ENCODE measurements at places on chromosomes 16 and 17.

GRCh38 chr17:71237903-71238538 is 882.8 kb upstream of the SOX9 start:
- DNase-seq, result no peak

DNA sequence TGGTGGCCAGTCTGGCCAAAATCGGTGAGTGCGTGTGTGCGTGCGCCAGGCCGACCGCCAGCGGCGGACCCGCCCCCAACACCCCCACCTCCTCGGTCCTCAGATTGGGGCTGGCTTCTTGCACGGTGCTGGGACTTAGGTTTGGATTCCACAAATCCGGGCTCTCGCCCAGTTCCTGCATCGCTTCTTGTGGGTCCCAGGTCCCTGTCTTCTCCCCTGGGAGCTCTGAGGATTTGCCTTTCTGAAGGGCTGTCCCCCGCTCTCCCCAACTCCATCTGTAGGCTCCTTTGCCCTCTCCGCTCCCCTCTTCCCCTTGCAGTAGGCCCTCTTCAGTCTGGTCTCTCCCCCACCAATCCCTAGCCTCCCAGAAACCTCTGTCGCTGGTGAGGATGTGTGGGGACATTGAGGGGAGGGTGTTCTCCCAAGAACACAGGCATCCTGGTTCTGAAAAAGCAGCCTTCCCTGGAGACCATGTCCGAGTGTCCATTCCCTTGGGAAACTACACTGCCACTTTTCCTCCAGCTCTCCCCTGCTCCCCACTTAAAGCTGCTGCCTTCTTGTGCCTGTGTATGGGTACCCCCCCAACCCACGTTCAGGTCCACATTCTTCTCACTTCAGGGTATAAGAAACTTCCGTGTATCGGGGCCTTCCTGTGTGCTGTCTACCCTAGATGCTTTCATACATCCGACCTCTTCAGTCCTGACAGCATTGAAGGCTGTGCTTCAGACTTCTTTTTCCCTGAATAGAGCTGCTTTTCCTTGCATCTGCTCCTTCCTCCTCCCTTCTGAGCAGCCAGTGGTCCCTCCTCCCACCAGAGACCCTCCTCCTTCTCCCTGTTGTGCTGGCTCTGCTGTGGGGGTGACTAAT is 632 bp downstream of the SLC9A5 start:
- no peak for DNase-seq

DNA sequence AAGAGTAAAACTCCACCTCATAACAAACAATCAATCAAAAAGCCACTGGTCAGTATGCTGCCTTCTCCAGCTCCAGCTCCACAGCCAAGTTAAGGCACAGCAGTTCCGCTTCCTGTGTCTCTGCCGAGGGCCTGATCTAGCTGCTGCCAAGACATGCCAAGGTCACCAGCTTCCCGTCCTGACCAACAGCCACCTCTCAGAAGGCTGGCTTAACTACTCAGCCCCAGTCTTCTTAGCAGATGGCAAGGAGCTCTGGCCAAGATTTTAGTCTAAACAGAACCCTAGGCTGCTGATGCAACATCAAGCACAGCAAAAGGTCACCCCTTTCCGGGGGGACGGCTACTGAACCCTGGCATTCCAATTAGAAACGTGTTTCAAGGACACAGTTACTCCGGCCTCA is 17.7 kb upstream of the MNT start:
- DNase-seq, result no peak

- no peak for DNase-seq
Measured at GRCh38 chr17:67160791-67161190, 84.2 kb downstream of the HELZ start.

- DNase-seq, result peak; percentile 90
Measured at GRCh38 chr16:4309833-4310266, 6.0 kb upstream of the GLIS2 start.

DNA sequence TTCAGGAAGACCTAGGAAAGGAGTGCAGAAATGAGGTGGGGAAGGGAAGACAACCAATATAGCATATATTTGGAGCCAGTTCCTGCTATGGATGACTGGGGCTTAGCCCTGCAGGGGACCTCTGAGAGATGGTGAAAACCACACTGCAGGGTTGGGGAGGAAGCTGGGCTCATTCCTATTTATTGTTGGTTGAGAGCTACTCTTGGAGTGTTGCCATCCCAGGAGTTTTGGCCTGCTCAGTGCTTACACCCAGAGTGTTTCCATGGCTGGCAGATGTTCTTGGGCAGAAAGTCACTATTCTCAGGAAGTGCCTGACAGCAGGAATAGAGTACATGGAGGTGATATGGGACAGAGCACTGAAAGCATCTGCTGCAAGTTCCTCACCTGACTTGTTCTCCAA is 145.8 kb downstream of the SPACA3 start:
- DNase-seq, result no peak

- peak; percentile 39 for DNase-seq
Measured at GRCh38 chr16:89217388-89218191, at the start of gene ZNF778. Gene ZNF778, plus strand, starts transcription at chr16:89217703. Its CDS starts 3,425 bp downstream, at chr16:89221128.

- DNase-seq, result no peak
Measured at GRCh38 chr16:12321311-12321842, 344.8 kb downstream of the SNX29 start.

- DNase-seq, result no peak
Measured at GRCh38 chr17:17814162-17815061, 22.4 kb downstream of the SREBF1 start.

DNA sequence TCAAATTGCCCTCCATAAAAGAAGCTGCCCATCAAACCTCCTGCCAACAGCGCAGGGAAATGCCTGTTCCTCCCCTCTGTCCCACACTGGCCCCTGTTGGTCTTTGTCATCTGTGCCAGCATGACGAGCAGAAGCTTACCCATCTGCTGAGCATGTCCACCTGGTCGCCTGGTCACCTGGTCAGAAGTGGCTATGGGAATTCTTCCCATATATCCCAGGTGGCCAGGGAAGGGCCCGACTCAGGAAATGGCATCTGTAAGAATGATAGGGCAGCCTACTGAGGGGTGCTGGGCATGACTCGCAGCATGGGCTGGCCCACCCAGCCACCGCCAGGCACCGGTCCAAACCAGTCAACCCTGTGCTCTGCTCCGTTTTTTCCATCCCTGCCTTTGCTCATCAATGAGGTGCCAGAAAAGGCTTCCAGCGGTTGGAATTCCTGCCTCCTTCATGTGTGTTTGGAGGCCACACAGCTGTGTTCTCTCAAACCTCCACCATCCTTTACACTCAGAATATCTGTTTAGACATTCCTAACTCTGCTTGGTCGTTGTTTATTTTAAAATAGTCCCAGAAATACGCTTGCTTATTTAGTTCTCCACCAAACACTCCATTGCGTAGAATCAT is 145.2 kb downstream of the CLEC16A start:
- no peak for DNase-seq

GRCh38 chr17:5080591-5080990 is 2.3 kb downstream of the ZFP3 start:
- DNase-seq, result no peak

DNA sequence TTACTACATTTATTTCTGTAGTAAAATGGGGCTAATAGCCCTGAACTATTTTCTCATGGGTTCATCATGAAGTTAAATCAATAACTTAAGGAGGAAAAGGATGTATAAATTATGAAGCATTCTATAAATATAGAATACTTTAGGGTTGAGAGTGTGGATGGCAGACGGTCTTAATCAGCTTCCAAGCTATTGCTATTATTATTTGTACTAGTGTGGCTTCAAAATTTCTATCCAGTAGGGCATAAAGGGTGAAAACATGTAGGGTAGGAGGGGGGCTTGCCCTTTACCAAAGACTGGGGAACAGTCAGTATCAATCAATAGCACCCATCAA is 26.4 kb upstream of the DHX8 start:
- no peak for DNase-seq

- DNase-seq, result no peak
Measured at GRCh38 chr16:71185347-71185746, 45.2 kb downstream of the HYDIN start.

DNA sequence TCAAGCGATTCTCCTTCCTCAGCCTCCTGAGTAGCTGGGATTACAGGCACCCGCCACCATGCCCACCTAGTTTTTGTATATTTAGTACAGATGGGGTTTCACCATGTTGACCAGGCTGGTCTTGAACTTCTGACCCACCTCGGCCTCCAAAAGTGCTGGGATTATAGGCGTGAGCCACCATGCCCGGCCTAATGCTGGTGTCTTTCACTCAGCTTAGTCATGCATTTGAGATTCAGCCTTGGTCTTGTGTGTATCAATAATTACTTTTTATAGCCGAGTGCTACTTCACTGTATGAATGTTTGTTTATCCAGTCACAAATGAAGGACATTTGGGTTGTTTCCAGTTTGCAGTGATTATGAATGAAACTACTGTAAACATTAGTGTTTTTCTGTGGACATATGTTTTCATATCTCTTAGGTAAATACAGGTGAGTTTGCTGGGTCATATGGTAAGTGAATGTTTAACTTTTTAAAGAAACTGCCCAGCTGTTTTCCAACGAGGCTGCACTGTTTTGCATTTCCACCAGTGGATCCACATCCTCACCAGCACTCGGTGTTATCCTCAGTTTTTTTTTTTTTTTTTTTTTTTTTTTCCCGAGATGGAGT is 11.0 kb upstream of the PLCG2 start:
- no peak for DNase-seq

GRCh38 chr17:48294806-48295361 is 135.1 kb downstream of the SKAP1 start:
- no peak for DNase-seq

- DNase-seq, result no peak
Measured at GRCh38 chr16:3113765-3114479, 1.5 kb downstream of the ZNF205 start.

- DNase-seq, result no peak
Measured at GRCh38 chr16:4026854-4027253, 89.4 kb downstream of the ADCY9 start.

- DNase-seq, result no peak
Measured at GRCh38 chr17:77869665-77870132, 88.8 kb upstream of the TNRC6C start.

DNA sequence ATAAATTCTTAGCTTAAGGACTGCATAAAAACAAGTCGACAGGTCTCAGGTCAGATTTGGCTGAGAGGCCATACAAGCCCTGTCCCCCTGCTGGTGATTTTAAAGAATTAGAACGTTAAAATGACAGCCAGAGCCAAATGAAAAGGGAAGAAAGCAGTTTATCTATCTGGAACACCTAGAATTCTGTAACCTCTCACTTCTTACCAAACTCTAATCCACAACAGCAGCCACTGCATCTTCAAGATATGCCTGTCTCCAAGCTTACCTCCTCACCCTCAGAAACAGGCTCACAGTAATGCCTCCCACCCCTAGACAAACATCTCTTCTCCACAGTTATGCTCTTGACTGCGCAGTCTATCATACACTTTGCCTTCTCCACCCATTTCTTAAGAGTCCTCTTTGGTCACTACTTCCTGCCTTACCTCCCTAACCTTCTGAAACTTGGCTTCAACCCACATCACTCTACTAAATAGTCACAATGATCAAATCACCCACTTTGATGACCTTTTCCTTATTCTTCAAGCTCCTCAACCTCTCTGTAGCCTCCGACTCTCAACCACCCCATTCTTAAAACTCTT is 14.2 kb downstream of the ANKFY1 start:
- no peak for DNase-seq

- peak; percentile 79 for DNase-seq
Measured at GRCh38 chr17:73343168-73343634, 31.4 kb upstream of the CDC42EP4 start.

- DNase-seq, result no peak
Measured at GRCh38 chr16:67571981-67572431, 9.7 kb downstream of the CTCF start.

DNA sequence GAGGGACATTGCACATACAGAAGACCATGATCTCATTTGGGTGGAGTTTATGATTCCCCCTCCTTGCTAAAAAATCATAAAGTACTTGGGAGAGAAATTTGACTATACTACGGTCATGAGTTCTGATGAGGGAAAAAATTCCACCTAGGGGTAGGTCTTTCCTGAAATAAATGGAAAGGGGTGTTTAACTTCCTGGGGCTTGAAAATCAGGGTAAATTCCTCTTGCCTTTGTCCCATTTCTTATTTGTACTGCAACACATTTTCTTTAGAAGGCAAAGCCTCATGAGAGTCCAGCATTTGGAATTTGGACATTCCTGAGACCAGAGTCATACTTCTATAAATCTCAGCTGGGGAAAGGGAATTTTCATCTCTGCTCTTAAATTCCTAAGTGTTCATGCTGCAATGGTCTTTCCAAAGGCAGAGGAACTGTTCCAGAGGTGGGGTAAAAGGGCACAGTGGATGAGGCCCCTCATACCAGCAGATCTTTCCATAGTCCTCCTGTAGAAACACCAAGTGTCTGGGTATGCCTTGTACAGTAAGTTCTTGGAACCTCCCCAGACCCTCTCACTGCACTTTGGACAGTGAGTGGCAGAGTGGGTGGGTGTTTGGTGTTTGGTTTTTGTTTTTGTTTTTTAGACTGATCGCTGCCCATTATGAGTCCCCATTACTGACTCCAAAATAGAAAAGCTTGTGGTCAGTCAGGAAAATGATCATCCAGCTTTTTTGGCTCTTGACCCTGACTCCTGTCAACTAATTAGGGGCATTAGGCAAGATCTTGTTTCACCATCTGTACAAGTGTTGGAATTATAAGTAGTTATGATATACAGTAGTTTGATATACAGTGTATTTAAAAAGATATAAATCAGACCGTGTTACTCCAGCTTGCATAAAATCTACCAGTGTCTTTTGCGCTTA is 6.0 kb downstream of the LYRM1 start:
- no peak for DNase-seq

GRCh38 chr16:31105677-31106213 is 2.4 kb upstream of the BCKDK start:
- no peak for DNase-seq

- DNase-seq, result no peak
Measured at GRCh38 chr17:6755281-6755680, 565 bp upstream of the XAF1 start.

- DNase-seq, result peak; percentile 94
Measured at GRCh38 chr17:50209472-50210239, 8.2 kb upstream of the COL1A1 start.

GRCh38 chr17:4949321-4950074 is 1.2 kb upstream of the PFN1 start:
- DNase-seq, result no peak

DNA sequence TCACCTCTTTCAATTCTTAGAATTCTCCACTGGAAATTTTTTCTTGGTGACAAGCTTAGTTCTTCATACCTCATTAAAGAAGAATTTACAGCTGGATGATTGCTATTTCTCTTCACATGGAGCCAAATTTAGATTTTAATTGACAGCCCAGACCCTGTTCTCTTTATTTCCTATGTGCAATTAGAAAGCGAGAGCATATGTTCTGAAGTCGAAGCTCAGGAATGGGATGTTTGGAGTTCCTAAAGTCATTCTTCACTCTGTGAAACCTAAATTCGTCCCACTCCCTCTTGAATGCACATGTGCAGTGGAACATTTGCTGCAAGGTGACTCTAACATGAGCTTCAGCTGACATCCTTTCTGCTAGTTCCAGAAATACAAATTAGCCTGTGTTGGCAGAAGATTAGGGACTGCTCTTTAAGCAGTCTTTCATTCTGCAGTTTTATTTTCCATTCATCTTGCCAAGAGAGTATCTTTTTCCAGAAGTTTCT is 129.3 kb upstream of the KCNJ16 start:
- DNase-seq, result no peak

GRCh38 chr16:29676989-29677785 is 1.8 kb upstream of the QPRT start:
- no peak for DNase-seq

- DNase-seq, result no peak
Measured at GRCh38 chr17:64778240-64779097, 116.4 kb upstream of the SMURF2 start.
